Kidney glomerular epithelial cell (primary cell): ENCODE measurements at places on chromosomes 3 and 15.
A peak's percentile ranks its signal among the peaks of the same experiment; 100 is the strongest.

DNA sequence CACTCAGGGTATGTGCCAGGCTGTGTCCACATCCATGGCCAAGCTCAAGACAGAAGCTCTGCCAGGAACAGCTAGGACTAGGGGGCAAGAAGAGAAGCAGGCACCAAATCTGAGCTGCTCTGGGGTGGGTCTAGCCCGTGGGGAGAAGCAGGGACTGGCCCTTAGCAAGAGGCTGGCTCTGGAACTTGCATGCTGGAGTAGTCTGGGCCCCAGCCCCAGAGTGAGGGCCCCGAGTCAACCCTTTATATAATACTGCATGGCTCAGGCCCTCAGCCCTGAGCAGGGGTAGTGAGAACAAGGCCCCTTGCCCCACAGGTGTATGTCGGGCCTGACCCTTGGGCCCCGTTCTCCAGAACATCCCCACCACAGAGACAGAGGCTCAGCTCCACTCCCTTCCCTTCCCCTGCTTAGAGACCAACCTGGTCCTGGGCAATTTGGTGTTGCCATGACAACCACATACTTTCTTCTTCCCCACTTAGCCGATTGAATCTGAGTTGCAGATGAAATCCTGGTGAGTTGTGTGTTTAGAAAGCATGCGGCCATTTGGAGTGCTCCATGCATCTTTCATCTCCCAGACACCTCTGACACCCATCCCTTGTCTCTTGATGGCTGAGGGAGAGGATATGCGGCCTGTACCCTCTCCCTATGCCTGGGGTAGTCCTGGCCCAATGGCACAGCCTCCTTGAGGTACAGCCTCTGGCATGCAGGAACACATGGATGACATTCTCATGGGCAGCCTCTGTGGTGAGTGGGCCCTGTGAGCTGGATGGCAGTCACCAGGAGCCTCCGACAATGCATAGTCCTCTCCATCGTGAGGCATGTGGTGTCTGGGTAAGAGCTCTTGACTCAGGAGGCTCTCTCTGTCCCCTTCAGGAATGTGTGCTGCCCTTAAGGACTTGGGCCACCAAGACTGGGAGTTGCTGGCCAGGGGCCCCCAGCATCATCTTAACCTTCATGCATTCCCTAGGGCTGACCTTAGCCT, 29.2 kb upstream of the SFMBT1 start:
- DNase-seq: no peak

DNA sequence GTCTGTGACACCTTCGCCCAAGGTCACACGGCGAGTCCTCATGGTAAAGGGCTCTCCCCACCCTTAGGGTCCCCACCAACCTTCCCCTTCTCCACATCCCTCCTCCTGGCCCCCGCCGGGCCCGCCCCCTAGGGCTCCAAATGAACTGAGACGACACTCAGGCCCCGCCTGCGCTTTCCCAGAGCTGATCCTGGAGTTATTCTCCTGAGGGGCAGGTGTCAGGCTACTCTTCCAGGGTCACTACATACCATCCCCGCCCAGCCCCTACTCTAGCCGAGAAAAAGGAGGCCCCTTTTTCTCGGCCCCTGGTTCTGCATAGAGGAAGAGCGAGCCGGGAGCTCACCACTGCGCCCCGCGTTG, 292 bp downstream of the USP4 start:
- peak; percentile 45 for DNase-seq

DNA sequence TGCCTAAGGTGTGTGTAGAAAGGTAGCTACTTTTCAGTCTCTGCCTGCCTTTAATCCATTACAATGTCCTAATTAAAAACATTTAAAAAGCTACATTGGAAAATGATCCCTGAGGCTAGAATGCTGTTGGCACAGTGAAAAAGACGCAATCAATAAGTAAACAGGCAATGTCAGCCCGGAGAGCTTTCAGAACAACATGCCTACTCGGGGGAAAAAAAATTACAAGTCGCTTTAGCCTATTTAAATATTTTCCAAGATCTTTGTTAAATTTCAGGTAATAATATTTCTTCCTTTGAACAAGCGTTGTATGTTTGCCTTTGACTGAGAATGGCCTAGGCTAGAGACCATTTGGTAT, 46.6 kb upstream of the CD47 start:
- DNase-seq: no peak

DNA sequence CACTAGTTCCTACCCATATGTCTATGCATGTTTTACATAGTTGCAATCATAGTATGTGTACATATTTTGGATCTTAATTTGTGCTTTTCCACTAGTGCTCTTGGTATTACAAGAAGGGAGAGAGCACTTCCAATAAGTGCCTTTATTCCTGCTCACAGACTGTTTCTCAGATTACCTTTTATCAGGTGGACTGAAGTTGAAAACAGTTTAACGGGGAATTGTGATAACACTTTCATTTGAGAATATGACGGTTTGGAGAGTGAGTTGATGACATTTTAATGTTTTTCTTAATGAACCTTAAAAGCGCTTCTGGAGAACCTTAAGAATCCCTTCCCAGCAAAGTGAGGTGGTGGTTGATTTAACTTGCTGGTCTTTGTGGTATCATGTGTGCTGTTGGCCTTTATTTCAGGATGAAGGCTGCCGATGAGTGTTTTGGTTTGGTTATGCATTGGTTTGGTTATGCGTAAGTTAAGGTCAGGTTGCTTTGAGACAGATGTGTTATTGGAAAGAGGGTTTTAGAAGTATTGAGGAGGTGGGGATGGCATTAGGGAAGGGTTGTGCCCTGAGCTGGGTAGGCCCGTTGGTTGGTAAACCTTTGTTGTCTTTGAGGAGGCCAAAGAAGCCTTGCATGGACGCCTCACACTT, 2.8 kb downstream of the EDEM1 start:
- no peak for DNase-seq

- DNase-seq: no peak
Observed at GRCh38 chr15:39426552-39427532, 154.0 kb upstream of the THBS1 start.

GRCh38 chr15:74291101-74292071, 55.3 kb downstream of the CCDC33 start:
- DNase-seq: peak; percentile 63

GRCh38 chr3:11655196-11655928, 11.6 kb upstream of the VGLL4 start:
- DNase-seq: no peak

GRCh38 chr15:69701198-69701597, 248.6 kb downstream of the RPLP1 start:
- no peak for DNase-seq

- no peak for DNase-seq
Observed at GRCh38 chr15:40960925-40961324, 7.7 kb downstream of the CHAC1 start.

GRCh38 chr3:119085070-119085439, 50.4 kb upstream of the IGSF11 start:
- DNase-seq: no peak

DNA sequence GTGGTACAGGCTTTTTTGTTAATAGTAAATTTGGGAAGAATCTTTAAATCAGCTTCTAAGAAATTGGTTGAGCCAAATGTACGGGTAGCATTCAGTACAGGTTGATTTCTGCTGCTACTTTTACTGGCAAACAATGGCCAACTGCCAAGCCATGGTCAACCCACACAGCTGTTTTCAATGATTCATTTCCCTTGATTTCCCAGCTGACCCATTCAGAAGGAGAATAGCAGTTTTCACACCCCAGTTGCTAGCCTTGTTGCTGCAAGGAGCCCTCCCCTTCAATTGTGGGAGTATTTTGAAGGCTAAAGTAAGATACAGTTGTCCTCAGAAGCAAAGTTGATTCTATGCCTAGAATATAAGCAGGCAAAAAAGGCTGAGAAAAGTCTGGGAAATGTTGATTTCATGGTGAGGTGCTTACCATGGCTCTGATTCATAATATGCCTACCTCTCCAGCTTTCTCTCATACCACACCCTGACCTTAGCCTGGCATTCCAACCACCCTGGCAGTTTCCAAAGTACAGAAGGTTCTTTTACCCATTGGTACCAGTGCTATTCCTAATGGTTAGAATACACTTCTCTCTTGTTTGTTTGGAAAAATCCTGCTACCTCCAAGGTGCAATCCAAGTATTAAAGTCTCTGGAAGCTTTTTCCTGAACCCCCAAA, 320.3 kb upstream of the TGFBR2 start:
- DNase-seq: peak; percentile 94

- DNase-seq: no peak
Observed at GRCh38 chr3:196920733-196921132, 21.6 kb downstream of the NCBP2 start.

GRCh38 chr3:177904621-177905020, 631.6 kb upstream of the KCNMB2 start:
- no peak for DNase-seq

DNA sequence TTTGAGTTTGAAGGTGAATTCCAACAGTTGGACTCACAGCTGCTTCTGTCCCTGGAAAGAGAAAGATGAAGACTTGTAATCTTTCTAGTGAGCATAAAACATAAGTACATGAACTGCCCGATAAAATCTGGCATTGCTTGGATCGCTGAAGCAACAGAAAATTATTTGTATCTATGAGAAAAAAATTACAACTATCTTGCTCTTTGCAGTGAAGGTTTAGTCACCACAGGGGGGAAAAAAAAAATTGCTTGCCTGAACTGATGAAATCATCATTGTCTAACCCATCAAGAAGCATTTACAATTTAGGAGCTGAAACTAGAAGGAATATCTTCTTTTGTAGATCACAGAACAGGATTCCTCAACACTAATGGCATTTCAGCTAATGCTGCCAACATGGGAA, 20.0 kb downstream of the TMEM207 start:
- DNase-seq: no peak

- DNase-seq: no peak
Observed at GRCh38 chr3:171115667-171116066, 89.1 kb upstream of the SLC2A2 start.

DNA sequence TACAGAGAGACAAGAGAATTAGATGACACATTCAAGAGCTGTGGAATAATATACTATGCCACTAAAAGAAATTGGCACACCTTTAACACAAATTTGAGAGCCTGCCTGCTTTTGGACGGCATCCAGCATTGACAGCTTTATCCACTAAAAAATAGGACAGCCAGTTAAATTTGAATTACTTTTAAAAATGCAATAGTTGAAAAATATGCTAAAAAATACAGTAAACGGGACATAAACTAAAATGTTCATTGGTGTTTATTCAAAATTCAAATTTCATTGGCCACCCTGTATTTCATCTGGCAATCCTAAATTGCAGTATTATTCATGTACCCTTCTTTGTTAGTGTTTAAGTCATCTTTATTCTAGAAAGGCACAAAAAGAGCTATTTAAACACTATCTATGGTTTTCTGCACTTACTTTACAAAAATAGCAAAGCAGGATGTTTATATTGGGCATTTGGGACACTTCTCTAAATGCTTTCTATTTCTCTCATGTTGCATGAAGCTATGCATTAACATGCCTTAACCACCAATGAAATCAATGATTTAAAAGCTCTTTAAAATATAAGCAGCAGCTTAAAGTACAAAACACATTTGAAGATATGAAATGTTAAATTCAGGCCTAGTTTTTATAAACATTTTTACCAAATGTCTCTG, 160.1 kb downstream of the NEK10 start:
- no peak for DNase-seq

DNA sequence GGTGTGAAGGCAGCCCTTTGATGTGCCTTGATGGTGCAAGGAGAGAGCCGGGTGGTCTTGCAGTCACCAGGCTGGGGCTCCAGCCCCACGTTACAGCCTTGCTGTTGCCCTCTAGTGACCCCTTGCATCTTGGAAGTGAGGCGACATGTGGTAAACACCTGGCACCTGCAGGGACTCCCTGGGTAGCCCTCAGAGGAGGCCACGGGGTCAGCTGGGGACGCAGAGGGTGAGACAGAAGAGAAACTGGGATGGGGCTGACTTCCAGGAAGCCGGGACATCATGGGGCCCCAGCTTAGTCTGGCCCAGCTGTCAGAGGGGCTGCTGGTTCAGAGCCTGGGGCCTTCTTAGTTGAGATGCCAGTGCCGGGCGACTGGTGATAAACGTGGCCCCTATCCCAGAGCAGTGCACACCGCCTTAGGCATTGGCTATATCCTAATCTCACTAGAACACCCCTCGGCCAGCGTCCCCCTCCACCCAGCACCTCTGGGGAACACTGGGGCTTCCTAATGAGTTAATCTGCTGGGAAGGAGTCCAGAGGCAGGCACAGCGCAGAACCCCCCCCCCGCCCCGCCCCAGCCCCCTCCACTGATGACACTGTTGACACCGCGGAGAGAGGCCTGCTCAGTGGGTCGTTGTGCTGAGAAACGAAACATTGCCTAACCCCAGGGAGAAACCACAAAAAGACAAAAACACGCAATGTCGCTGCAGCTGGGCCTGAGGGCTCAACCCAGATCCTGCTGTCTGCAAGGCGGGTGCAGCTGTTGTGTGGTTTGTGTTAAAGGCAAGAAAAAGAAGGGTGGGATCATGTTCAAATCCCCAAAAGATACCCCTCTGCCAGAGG, 60.5 kb upstream of the KLF13 start:
- DNase-seq: no peak

GRCh38 chr15:78195735-78196201, 38.6 kb downstream of the ACSBG1 start:
- peak; percentile 8 for DNase-seq

GRCh38 chr3:63324621-63325020, 46.5 kb downstream of the SYNPR start:
- DNase-seq: no peak

DNA sequence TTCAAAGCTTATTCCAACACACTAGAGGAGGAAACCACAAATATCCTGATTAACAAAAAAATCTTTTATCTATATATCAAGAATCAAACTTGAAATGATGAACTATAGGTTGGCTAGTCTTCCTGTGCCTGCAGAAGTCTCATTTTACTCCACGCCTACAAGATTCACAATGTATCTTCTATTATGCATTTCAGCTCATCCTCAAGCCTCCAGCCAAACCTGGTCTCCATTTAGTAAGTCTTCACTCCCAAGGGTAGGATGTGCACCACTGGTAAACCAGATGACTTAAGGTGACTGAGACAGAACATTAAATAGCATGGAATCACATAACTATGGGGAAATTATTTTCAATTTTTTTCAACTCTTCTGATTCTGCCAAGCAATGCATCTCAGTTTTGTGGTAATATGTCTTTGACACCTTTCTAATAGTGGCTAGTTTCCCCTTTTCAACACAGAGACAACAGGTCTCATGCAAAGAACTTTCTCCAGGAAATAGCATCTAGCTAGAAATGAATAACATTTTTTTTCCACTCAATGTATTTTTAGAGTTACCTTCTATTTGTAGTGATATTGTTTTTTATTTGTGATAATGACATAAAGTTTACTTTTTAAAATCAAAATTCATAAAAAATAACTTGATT, 166.9 kb downstream of the TNIK start:
- DNase-seq: no peak

- peak; percentile 39 for DNase-seq
Observed at GRCh38 chr15:74399511-74400312, 32.3 kb upstream of the CYP11A1 start.

GRCh38 chr3:190000861-190001196, 119.9 kb downstream of the P3H2 start:
- no peak for DNase-seq
